ENCODE measurements at places on chromosomes 11 and 22.

DNA sequence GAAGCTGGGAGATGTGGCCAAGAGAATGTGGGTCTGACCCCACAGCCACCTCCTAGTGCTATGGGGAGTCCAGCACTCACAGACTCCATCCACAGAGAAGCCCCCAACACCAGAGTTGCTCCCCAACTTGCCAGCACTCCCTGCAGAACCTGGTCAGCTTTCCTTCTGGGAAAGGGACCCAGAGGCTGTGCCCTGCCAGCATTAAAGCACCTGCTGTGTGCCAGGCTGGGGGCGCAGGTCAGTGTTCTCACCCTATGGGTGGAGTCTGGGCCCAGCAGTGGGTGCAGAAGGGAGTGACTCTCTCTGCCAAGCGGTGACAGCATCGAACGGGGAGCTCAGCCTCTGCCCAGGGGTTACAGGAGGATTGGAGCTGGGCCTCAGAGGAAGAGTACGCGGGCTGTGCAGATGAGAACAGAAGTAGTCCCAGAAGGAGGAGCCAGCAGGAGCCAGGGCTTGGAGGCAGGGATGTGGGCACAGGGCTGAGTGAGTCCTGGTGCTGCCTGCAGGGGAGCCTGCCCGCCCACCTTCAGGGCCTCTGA, 114.4 kb downstream of the MPPED1 start:
- DNase-seq = no peak

GRCh38 chr11:129999407-129999806, 3.2 kb downstream of the PRDM10 start:
- DNase-seq = no peak

DNA sequence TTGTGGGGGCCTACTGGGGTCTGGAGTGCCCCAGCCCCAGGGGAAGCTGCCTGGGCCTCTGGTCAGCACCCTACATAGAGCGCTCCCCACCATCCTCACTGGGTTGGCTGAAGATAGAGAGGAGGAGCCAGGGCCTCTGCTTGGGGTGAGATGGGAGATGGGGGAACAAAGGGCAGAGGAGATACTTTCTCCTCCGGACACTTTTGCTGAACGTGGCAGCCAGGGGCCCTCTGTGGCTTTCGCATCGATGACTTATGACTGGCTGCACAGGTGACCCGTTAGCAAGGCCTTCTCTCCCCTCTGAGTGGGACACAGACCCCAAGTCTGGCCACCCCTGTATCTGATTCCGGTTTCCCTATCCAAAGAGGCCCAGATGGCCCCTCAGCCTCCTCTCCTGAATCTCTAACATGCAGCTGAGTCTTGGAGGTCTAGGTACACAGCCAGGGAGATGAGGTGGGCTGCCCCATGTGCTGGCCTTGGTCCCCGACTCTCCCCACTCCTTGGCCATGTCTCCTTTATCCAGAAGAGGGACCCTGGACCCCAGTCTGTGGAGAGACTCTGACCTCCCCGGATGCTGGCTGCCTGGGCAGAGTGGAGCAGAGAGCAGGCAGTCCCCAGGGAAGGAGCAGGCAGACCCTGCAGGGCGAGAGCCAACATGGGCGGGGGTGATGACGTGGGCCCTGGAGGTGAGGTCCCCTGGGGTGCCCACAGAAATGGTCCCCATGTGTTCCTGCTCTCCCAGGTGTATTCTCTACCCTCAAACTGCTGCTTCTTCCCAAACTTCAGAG, 59.3 kb upstream of the NECTIN1 start:
- DNase-seq = no peak

DNA sequence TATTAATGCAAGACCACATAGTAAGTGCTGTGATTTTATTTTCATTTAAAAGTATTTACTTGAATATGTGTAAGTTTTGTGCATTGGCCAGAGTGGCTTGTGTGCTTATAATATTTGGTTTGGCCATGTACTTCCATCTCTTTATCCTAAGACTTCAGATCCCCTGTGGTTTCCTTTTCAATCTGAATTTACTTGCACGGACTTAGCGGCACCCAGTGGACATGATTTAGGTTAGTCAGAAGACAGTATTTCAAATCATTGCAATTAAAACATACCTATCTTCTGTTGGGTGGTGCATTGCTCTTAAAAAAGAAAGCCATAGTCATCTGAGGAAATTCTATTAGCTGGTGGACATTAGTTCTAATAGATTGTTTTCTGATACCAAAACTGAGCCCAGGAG, 30.7 kb downstream of the PIWIL4 start:
- no peak for DNase-seq

GRCh38 chr11:105429096-105429910, 180.6 kb upstream of the GRIA4 start:
- no peak for DNase-seq

- no peak for DNase-seq
Measured at GRCh38 chr11:14972581-14973495, 687 bp upstream of the CALCA start.

GRCh38 chr11:82720267-82721065, 13.2 kb downstream of the FAM181B start:
- no peak for DNase-seq

DNA sequence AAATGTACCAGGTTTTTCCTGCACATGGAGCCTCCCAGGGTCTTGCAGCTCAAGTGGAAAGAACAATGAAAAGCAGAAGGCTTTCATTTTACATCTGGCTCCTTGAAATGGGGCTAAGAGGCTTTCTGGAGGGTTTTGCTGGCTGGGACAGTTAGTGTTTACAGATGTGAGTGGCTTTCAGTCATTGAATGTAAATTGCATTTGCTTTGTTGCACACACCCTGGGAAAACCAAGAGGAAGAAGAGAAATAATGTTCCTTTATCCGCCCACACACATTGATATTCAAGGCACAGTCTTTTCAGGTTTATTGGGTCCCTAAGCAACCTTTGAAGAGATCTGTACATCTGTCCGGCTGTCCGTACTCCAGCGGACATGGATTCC, 144.5 kb downstream of the SPON1 start:
- no peak for DNase-seq

Data from AG08395 (cell line).